ENCODE measurements at places on chromosomes 11 and 22. TPM values are rescaled to one million over a fixed set of nuclear protein-coding genes. Genes with fewer than 3 reads are reported as not detected.

The TTC9C gene
- 13.8 TPM for total RNA-seq

The TECTA gene
- 0.48 TPM for total RNA-seq

The OR2AG2 gene
- total RNA-seq, result not detected

The ARCN1 gene
- total RNA-seq, result 135 TPM

The POTEH gene
- total RNA-seq, result not detected

The NEFH gene
- 1.4 TPM for total RNA-seq

The MCHR1 gene
- not detected for total RNA-seq

The MACROD1 gene
- total RNA-seq, result 28.5 TPM

The GNB1L gene
- 5.0 TPM for total RNA-seq

The OR4D5 gene
- not detected for total RNA-seq

The EFCAB6 gene
- total RNA-seq, result 0.48 TPM

The LIF gene
- total RNA-seq, result 1.3 TPM

The PTGDR2 gene
- 0.28 TPM for total RNA-seq

The SESN3 gene
- total RNA-seq, result 27.2 TPM

The FDXACB1 gene
- 2.7 TPM for total RNA-seq

DNA sequence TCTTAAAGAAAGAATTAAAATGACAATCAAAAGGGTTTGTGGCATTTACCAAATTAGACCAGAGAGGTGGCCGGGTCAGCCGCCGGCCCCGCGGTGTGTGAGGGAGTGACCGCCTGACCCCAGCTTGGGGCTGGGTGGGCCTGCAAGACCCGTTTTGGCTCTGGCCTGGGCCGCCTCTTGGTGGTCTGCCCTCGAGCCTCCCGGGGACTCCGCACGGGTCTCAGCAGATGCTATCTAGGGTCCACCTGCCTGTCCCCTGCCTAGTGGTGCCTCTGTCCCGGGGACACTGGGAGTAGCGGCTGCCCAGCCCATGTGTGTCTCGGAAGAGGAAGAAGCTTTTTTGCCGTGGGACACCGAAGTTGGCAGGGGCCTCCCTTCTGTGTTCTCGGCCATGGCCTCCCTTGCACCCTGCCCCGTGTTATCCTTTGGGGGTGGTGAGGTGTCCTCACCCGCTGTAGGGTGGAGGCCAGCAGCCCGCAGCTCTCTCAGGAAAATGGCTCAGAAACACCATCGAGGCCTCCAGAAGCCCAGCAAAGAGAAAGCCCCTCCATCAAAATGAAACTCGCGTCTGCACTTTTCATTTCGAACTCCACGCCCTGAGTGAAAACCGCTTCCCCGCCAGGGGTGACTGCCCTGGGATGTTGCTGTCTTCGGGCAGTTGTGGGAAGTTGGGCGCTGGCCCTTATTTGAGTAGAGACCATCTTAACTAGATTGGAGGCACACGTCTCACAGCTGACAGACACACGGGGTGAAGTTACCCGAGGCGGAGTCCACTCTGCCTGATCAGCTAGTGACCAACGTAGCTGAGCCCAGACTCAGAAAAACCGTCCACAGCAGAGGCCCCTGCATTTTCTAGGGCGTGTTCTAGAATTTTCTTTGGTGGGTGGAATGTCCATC, 8.0 kb downstream of the CCND1 start:
- DNase-seq, result no peak

DNA sequence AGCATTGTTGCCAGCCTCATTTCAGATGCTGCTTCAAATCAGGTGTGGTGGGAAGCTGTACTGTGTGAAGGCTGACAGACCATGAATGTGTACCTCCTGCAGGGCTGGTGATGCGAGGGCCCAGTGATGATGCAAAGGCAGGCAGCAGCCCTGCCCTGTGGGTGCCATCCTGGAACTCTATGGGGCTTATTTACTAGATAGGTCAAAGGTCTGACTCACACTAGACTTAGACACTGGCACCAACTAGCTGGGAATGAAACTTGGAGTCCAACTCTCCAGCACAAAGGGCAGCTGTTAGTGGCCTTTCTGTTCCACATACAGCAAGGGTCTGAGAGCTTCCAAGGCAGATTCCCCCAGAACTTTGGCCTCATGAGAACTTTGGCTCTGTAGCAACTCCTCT, 138.4 kb downstream of the TTC17 start:
- no peak for DNase-seq

- no peak for DNase-seq
These were observed 4.6 kb upstream of the CD6 start for GRCh38 chr11:60966890-60967289.

DNA sequence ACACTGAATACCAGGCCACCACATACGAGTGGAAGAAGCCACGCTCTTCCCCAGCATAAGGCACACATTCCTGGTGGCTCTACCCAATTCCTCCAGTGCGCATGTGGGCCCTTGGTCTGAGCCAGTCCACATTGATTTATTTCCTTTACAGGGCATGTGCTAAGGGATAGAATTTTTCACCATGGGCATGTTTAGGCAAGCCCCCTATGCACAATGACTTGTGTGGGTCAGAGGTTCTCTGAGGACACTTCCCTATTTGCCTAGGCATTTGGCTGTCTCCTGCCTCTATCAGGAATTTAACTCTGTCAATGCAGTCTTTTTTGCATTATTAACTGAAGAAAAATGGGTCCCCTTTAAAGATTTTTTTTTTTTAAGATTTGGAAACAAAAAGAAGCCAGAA, 718.1 kb downstream of the NTM start:
- no peak for DNase-seq

- DNase-seq, result no peak
These were observed 185.5 kb downstream of the MN1 start for GRCh38 chr22:27616033-27616432.

DNA sequence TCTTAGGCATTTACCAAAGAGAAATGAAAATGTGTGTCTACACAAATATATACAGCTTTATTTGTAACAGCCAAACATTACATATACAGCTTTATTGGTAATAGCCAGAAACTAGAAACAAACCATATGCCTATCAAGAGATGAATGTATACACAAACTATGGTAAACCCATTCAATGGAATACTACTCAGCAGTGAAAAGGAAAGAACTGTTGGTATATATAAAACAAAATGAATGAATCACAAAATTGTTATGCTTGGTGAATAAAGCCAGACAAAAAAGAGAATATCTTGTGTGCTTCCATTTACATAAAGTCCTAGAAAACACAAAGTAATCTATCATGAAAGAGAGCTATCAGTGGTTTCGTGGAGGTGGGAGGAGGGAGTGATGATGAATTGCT, 142.9 kb downstream of the EFCAB6 start:
- DNase-seq, result no peak

DNA sequence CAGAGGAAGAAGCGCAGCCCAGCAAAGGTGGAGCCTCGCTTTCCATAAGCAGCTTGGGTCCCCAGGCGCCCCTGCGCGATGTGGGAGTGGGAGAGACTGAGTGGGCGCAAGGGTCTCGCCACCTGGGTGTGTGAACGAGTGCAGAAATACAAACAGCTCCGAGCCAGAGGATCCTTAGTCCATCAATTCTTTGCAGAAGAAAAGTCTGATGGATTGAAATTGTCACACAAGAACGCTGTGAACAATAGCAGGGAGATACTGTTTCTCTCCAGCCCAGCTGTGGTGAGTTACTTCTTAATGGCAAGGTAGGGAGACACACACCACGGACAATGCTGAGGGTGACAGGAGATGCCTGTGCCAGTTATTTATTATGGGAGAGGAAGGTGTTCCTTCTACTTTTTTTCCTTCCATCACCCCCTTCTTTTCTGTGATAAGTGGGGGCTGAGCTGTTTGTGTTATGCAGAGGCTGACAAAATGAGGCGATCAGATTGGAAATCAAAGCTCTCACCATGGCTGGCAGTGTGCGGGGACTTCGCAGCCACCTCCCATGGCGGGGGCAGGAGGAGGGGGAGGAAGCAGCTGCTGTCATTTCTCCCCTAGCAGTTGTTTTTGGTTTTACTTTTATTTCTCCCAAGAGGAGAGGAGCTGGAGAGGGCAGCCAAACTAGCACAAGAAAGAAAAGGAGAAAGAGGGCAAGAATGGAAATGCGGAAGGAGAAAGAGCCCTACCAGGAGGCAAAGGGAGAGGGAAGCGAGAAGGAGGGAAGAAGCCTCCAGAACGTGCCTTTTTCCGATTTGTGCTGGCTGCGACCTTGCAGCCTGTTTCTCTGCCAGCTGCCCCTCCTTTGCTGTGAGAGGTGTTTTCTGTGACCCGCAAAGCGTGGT, 755.8 kb downstream of the NTM start:
- no peak for DNase-seq

DNA sequence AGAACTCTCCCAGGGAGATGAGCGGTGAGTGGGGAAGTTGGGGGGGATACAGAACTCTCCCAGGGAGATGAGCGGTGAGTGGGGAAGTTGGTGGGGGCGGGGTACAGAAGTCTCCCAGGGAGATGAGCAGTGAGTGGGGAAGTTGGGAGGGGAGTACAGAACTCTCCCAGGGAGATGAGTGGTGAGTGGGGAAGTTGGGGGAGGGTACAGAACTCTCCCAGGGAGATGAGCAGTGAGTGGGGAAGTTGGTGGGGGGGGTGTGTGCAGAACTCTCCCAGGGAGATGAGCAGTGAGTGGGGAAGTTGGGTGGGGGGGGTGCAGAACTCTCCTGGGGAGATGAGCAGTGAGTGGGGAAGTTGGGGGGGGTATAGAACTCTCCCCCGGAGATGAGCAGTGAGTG, 186.5 kb downstream of the SHANK2 start:
- DNase-seq, result no peak

DNA sequence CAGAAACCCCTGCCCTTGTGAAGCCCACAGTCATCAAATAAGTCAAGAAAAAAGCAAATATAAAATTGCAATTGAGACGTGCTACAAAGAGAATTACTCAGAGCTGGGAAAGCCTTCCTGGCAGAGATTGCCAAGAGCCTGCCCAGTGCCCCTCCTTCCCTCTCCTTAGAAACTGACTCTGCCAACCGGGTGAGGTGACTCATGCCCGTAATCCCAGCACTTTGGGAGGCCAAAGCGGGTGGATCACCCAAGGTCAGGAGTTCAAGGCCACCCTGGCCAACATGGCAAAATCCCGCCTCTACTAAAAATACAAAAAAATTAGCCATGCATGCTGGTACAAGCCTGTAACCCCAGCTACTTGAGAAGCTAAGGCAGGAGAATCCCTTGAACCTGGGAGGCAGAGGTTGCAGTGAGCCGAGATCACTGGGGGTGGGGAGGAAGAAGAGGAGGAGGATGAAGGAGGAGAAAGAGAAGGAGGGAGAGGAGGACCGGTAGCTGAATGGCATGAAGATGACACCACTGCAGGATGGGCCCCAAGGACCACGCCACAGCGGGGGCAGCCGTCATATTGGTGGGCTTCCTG, 76.1 kb upstream of the RTL6 start:
- peak; percentile 28 for DNase-seq

DNA sequence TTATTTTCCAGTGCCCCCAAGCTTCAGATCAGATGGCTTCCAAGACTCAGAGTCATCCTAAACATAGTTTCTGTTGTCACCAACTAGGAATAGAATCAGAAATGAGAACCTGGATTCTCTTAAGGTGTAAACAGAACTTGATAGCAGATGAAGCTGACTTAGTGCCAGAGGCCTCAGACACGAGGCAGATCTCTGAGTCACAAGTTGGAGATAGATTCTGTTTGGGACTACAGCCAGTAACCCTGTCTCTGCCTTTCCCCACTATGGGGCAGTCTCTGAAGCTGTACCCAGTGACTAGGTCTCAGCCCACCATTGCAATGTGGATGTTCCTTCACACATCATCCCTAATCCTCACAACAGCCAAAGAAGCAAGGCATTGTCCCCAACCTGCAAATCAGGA, 25.4 kb downstream of the NEU3 start:
- DNase-seq, result no peak

GRCh38 chr11:114607753-114608459, 12.3 kb upstream of the NXPE4 start:
- DNase-seq, result no peak

DNA sequence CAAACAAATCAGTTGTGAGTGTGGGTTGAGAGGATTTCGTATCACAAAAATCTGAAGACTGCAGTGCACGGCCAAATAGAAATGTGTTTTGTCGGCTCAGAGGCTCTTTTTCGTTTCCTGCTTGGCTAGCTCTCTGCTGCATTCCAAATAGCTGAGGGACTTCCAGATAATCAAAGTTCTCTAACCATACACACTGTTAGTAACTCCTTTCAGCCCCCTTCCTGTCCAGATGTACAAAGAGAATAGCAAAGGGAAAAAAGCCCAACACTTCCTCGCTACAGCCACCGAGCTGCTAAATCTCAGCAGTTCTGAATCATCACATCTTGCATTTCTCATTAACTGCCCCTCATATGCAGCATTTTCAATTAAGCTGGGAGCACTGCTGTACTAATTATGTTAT, 203.1 kb downstream of the TENM4 start:
- no peak for DNase-seq

DNA sequence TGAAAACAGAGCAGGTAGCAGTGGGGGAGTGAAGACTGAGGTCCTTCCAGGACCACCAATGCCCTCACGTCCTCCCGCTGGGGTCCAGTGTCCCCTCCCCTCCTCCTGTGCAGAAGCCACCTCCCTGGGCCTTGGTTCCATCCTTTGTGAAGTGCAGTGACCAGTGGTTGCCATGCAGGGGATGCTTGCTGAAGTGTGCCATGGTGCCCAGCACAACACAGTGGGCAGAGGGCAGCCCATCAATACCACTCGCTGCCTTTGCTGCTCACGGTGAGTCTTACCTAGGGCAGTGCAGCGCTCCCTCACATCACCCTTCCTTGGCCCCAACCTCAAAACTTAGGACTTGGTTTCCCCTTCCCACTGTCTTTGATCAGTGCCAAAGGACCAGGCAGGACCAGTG, 12.9 kb downstream of the MYEOV start:
- DNase-seq, result no peak

GRCh38 chr22:46561435-46561905, 24.1 kb upstream of the CELSR1 start:
- DNase-seq, result no peak

GRCh38 chr11:88575916-88576315, 238.4 kb upstream of the CTSC start:
- DNase-seq, result no peak

- DNase-seq, result no peak
These were observed 113.2 kb downstream of the FEZ1 start for GRCh38 chr11:125382822-125383221.

GRCh38 chr22:43467216-43467940, 55.6 kb downstream of the MPPED1 start:
- DNase-seq, result no peak

GRCh38 chr11:76624500-76625379, 45.8 kb downstream of the LRRC32 start:
- DNase-seq, result no peak

DNA sequence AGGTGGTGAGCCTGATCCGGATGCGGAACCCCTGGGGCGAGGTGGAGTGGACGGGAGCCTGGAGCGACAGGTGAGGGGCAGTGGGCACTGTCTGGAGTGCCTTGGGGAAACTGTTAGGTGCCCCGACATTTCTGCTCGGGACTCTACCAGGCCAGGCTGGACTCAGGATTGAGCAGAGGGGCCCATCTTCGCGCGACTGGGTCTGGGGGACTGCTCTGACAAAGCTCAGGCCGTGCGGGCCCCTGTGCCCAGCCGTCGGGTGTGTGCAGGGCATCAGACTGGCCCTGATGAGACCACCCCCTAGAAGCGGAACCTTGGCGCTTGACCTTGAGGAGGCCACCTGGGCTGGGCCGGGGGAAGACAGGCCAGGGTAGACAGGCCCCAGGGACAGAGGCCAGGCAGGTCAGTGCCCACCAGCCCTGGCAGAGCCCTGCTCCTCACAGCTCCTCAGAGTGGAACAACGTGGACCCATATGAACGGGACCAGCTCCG, 6.3 kb downstream of the CAPN1 start:
- DNase-seq, result no peak

All from omental fat pad (tissue), 4 donors.